ENCODE measurements at places on chromosomes 1 and 21. TPM values are rescaled to one million over a fixed set of nuclear protein-coding genes. Genes with fewer than 3 reads are reported as not detected.

PCP4L1 gene
- not detected for total RNA-seq

FAM72D gene
- 20.0 TPM for total RNA-seq

AADACL3 gene
- not detected for total RNA-seq

UBASH3A gene
- 75.3 TPM for total RNA-seq

- no peak for DNase-seq
Measured at GRCh38 chr1:150186789-150187559, 37.3 kb downstream of the PLEKHO1 start.

DNA sequence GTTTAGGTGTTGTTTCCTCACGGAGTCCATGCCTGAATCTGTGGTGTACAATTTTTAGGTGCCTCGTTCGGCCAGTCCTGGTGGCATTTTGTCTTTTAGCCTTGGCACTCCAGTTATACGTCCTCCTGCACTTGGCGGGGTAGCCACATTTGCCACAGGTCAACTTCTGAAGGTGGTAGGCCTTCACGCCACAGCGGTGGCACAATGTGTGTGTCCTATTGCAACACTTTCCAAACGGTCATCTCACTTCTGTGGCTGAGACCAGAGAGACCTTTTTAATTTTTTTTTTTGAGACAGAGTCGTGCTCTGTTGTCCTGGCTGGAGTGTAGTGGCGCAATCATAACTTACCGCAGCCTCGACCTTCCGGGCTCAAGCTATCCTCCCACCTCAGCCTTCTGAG, 49.1 kb downstream of the CAMTA1 start:
- DNase-seq = no peak

DNA sequence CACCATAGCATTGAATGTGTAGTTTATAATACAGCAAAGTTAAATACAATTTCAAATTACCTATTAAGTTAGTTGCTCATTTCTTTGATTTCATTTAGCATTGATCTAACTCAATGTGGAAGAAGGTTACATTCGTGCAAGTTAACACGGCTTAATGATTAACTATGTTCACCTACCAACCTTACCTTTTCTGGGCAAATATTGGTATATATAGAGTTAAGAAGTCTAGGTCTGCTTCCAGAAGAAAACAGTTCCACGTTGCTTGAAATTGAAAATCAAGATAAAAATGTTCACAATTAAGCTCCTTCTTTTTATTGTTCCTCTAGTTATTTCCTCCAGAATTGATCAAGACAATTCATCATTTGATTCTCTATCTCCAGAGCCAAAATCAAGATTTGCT, at the start of gene ANGPTL3:
Gene ANGPTL3 (plus strand): TSS at position 240 of the 400 bp plus-strand sequence. CDS start 47 bp downstream, at position 287.
- DNase-seq = no peak

DNA sequence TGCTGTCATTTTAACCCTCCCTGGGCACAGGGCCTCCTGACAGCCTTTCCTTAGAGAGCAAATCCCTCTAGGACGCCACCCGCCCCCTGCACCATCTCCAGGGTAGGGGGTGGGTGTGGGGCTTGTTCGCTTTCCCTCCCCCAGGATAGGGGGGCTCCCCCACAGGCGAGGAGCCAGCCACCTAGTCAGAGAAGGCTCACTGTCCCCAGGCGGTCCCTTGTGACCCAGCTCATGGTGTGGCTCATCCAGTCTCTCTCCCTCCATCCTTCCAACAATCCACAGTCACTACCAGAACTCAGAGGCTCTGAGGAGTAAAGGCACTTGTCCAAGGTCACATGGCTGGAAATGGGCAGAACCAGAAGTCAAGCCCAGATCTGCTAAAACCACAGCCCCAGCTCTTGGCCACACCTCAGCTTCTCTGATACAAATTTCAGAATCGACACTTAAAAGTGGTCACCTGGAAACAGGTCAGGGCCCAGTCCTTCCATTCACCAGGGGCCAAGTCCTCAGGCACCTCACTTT, 89.8 kb downstream of the MRPL37 start:
- peak; percentile 50 for DNase-seq

- DNase-seq = no peak
Measured at GRCh38 chr1:155529109-155529508, 33.5 kb downstream of the ASH1L start.

GRCh38 chr1:190479516-190479915, 1.9 kb upstream of the BRINP3 start:
- no peak for DNase-seq

DNA sequence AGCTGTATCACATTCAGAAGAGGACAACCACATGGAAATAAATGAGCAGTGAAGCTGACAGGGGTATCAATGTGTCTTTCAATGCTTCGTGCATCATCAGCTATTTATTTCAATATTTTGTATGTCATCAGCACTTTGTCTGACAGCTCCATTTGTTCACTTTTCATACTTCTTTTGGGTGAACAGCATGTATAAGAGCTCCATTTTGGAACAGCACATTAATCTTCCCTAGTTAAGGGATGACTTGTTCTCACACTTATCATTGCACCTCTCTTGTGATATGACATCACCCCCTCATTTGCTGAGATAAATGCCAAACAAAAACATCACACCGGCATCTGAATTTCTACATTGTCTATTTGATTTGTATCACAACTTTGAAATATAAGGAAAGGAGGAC, 190.6 kb upstream of the SAMSN1 start:
- DNase-seq = no peak

DNA sequence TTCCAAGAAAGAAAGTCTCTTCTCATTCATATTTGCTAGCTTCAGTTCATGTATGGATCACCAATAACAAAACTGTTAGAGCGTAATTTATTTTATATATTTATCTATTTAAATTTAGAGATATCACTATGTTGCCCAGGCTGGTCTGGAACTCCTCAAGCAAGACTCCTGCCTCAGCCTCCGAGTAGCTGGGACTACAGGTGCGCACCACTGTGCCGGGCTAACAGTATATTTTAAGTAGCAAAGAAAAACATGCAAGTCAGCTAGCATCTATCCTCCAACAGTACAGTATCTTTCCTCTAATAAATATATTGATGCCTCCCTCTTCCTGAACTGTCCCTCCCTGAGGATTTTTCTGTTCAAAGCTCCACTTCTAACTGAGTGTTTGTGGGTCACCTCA, 21.5 kb downstream of the INPP5B start:
- no peak for DNase-seq

GRCh38 chr1:90593312-90593711, 123.8 kb downstream of the BARHL2 start:
- DNase-seq = no peak

DNA sequence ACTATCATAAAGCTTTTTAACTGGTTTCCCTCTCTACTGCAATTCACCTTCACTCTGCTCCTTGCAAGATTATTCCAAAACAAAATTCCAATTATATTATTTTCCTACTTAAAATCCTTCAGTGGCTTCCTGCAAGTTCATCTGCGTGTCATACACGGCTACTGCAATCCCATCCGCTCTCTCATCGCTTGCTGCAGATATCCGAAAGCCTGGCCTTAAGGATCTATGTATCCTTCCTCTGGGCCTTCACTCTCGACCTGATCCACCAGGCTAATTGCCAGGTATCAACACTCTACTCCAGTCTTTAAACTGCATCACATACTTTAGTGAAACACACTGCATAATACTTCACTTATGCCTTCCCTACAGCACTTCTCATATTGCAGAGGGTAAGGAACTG, 44.0 kb downstream of the VAV3 start:
- no peak for DNase-seq
